ENCODE measurements at places on chromosomes 5 and 9.

- no peak for DNase-seq
These were observed 36.3 kb upstream of the PLIN2 start for GRCh38 chr9:19163631-19164030.

GRCh38 chr9:137228968-137229896, 1.5 kb upstream of the SLC34A3 start:
- DNase-seq, result no peak

GRCh38 chr9:26947736-26948135, 694 bp upstream of the PLAA start:
- DNase-seq, result no peak

- DNase-seq, result no peak
These were observed 215.7 kb downstream of the PAX5 start for GRCh38 chr9:36818242-36818938.
